ENCODE measurements at places on chromosomes 7 and 10.

DNA sequence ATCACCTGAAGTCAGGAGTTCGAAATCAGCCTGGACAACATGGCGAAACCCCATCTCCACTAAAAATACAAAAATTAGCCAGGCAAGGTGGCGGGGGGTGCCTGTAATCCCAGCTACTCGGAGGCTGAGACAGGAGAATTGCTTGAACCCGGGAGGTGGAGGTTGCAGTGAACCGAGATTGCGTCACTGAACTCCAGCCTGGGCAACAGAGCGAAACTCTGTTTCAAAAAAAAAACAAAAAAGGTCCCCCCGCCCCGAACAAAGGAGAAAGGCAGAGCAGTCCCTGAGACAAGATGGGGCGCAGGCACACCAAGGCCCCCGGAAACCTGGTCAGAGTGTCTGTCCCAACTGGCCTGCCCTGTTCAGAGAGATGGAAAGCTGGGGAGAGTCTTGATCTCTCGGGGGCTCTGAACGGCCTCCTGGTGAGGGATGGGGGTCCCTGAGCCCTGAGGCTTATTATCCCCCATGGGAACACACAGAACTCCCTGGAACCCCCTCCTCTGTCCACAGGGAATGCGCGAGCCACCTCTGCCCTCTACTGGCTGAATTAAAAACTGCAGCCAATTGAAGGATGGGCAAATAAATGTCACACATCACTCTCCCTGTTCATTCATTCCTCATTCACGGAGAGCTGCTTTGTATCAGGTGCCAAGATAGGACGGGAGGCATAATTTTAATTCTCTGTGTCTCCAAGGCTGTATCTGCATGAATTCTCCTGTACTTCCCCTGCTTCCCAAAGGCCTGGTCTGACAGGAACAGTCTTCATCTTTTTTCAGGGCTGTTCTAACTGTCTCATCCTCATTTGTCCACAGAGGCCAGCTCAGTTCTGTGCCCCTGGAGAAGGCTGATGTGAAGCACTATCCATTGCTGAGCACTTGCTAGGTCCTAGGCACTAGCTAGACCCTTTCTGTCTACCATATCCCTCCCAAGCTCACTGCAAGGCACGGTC, 28.9 kb downstream of the MAT1A start:
- DNase-seq, result no peak

- no peak for DNase-seq
Observed at GRCh38 chr10:132397671-132398565, 918 bp downstream of the PWWP2B start.

GRCh38 chr7:107501593-107501992, 31.7 kb downstream of the GPR22 start:
- DNase-seq, result no peak

DNA sequence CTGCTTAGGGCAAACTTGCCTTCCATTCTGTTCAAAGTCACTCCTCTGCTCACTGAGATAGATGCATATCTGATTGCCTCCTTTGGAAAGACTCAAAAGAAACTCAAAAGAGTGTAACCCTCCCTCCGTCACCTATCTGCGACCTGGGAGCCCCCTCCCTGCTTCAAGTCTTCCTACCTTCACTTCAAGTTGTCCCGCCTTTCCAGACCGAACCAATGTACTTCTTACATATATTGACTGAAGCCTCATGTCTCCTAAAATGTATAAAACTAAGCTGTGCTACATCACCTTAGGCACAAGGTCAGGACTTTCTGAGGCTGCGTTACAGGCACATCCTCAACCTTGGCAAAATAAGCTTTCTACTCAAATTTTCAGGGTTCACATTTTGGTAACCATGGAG, 77.4 kb upstream of the C1GALT1 start:
- no peak for DNase-seq

- DNase-seq, result no peak
Observed at GRCh38 chr10:12470719-12471118, 121.4 kb downstream of the CAMK1D start.

DNA sequence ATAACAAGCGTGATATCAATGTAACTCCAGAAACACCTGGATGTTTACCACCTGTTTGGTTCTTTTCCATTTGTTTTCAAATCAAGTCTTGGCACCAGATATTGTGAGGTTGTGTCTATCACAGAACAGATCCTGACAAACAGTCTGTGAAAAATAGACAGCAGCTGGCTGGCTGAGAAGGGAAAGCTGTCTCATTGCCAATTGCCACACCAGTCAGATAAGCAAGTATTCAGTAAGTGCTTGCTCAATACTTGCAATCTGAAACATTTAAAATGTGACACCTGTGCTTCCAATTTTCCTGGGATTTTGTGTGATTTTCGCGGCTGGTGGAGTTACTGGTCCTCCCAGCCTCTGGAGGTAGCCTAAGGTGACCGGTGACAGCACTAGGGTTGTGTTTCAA, 147.9 kb upstream of the MYO3A start:
- DNase-seq, result no peak

DNA sequence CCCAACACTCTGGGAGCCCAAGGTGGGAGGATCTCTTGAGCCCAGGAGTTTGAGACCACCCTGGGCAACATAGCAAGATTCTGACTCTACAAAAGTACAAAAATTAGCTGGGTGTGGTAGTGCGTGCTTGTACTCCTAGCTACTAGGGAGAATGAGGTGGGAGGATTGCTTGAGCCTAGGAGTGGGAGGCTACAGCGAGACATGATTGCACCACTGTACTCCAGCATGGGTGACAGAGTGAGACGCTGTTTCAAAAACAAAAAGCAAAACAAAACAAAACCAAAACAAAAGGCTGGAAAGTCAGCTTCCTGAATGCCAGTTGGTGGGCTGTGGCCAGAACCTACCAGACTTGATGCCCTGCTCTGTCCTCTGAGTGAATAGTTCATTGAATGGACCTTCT, 242.8 kb downstream of the PHTF2 start:
- no peak for DNase-seq

- no peak for DNase-seq
Observed at GRCh38 chr7:41655426-41655825, 47.5 kb downstream of the INHBA start.

- no peak for DNase-seq
Observed at GRCh38 chr10:118251791-118252190, 90.3 kb downstream of the FAM204A start.

DNA sequence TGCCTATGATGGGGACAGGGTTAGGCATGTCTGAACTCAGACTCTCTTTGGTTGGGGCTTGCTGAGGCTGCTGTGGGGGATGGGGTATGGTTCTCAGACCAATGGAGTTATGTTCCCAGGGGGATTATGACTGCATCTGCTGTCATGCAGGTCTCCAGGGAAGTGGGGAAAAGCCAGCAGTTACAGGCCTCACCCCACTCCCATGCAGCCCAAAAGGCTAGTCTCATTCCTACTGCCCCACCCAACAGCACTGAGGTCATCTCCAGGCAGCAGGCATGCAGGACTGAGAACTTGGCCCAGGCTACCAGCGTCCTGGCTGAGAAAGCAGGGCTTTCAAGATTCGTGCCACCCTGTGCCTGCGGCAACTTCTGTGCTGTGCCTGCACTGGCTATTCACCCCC, 373.3 kb downstream of the HTR7 start:
- DNase-seq, result no peak

- no peak for DNase-seq
Observed at GRCh38 chr10:126286256-126286780, 102.0 kb downstream of the ADAM12 start.

DNA sequence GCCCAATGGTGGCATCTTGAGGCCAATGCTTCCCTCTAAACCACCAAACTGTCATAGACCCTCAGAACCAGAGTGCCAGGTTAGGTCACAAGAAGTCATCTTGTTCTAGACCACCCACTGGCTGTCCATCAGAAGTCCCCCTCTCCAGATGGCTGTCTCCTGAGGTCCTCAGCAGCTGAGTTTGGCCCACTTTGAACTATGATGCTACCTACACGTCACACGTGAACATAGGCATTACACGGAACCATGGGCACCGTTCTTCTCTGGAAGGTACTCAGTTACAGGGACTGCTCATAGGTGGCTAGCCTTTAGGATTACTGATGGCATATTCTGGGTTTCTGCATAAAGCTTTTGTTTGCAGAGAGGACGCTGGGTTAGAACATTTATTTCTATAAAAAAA, 166.4 kb downstream of the ADAM12 start:
- no peak for DNase-seq

GRCh38 chr7:41709621-41710020, 6.7 kb upstream of the INHBA start:
- DNase-seq, result peak; percentile 50

DNA sequence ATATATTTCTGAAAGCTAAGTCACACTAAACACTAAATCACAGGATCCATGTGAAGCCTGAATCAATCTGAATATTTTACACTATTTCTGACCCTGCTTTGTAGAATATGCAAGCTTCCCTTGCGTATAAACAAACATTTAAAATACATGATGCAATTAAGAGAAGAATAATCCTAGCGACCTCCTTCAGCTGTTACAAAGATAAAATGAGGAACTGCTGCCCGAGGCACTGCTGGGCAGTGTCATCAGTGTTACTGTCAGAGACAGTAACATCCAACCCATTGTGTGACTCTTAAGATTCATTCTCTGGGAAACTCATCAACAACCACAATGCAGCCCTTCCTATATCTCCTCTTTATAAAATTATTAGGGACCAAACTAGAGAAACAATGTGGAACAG, 61.6 kb downstream of the COBL start:
- DNase-seq, result no peak

DNA sequence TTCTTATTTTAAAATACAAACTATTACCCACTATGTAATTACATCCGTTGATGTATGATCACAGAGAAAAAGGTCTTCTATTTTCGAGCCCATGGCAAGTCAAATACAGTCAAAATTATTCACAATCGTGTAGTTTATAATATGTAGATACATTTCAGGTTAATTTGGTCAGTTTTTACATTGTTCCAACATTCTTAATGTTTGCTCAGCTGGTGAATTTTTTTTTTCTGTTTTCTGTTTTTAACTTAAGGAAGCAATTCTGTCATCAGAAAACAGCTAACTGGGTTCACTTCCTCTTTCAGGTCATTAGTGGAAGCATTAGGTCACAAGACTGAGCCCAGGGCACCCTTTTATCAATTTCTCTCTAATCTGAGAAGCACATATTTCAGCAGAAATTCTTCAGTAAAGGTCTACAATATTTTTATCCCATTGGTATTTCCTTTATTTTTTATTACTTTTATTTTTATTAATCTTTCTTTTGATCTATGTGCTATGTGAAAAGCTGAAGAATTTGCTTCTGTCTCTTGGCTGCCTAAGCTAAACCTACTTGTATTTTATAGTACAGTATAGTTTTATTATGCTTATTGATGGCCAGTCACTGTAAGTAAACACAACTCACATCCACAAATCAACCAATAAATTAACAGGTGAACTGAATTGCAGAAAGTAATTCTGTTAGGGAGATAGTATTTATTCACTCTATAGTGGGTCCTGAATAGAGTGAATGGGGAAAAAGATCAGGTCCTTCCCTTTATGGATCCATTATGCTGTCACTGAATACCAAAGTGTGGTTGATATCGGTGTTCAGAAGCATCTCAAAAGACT, 84.6 kb downstream of the ICA1 start:
- DNase-seq, result no peak

DNA sequence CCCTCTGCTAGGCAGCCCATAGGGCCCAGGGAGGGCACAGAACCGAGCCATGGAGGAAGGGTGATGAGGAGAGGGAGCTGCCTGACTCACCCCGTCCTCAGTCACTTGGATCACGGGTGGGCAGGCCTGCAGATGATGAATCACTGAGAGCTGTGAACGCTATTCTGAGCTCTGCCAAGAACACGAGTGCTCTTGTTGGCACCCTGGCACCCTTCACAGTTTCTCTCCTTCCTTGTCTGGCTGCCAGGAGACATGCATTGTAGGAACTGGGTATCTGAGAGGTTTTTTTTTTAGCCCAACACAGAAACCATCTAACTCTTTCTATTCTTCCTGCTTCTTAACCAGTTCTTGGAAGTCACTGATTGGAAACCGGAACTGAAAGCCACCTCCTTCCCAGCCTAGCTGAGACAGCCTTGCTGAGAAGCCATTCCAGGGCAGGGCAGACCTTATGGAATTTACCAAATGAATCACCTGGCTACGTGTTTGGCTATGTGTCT, 82.1 kb downstream of the SLC37A3 start:
- DNase-seq, result peak; percentile 6

DNA sequence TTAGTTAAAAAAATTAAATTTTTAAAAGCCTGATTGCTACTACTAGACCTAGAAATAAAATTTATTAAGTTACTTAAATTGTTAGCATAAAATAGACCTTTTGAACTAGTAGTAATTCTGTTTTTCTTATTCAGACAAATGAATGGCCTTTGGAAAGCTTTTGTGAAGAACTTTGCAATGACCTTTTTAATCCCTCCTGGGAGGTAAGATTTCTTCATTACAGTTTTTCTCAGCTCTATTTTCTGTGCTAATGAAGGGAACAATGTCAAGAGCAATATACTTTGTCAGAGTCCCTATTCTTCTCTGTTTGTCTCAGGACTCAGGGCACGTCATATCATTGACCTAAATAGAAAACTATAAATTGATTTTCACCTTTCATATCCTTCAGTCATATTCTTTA, 33.5 kb downstream of the BTAF1 start:
- DNase-seq, result no peak

GRCh38 chr7:90892213-90892612, 296.1 kb downstream of the CDK14 start:
- DNase-seq, result no peak

DNA sequence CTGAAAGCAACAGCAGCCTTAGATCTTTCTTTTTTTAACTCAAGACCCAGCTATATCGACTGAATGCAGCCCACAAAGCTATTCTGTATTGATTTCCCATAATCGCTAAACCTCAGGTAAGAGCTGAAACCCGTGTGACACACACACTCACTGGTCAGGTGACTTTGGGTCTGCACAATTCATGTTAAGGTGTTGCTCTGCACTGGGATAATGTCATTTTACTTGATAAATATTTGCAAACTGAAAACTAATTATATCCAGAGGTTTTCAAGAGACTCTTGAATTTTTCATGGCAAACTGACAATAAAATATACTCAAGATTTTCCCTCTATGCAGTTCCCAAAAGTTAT, 33.1 kb downstream of the SCRN1 start:
- DNase-seq, result no peak

DNA sequence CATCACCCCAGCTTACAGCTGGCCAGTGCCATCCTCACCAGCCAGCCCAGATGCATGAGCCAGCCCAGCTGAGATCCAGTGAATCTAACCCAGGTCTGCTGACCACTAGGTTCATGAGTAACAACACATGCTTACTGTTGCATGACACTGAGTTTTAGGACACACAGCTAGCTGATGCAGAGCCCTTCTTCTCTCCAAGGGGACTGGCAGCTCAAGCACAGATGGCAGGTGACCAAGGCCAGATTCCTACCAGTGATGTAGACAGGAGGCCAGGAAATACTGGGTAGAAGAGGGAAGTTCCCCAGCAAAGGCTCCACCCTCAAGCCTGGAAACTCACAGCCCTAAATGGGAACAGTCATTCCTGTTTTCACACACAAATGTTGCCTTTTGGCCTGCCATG, 236.6 kb downstream of the GRID1 start:
- no peak for DNase-seq

DNA sequence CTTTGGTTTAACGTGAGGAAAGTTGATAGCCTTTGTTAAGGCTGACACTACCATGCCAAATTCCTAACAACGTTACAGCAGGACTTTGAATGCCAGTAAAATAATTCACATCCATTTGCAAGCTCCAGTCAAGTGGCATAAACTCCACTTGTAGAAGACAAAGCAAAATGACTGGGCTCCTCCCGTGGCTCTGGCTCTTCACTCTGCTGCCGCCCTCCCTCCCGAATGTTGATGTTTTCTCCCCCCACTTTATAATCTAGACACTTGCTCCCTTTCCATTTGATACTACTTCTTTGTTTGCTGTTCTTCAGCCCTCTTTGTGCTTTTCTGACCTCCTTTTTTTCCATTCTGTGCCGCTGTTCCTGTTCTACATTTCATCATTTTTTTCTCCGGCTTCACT, 22.8 kb upstream of the ITGB8 start:
- no peak for DNase-seq

- DNase-seq, result no peak
Observed at GRCh38 chr7:125370502-125370901, 440.9 kb upstream of the POT1 start.
